ENCODE measurements at places on chromosomes 3 and 15.
A peak's percentile ranks its signal among the peaks of the same experiment; 100 is the strongest.

DNA sequence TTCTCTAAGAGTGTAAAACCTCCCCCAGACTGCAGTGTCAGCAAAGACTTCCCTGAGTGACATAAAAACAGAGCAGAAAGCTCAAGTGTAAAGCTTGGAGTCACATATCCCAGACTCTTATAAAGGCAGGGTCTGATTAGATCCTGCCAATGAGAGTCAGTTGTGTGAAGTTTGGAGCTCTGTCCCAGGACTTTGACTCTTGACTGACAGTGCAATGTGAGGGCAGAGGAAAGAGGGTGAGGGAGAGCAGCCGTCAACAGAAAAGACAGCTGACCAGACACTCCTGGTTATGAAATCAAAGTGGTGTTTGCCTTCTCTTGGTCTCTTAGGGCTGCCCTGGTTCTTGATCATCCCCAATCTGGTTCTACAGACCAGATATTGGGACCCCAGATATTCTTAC is 393.2 kb downstream of the ERC2 start:
- no peak for DNase-seq

- no peak for DNase-seq
Observed at GRCh38 chr3:42608581-42608980, 8.1 kb downstream of the NKTR start.

- DNase-seq, result peak; percentile 84
Observed at GRCh38 chr15:45454814-45455213, 67.7 kb downstream of the SLC30A4 start.

DNA sequence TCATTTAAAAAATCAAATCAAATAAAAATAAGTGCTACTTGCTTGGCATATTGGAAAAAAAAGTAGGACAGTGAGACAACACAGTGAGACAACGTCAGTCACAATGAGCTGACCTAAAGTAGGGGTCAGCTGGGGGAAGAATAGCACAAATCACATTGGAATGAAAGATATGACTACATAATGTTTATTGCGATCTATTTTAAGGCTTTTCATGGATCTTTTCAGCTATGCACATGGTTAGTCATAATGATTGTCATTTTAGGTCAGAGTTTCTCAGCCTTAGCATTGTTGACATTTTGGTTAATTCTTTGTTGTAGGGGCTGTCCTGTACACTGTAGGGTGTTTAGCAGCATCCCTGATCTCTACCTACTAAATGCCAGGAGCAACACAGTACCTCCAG is 44.5 kb downstream of the CMSS1 start:
- DNase-seq, result no peak

DNA sequence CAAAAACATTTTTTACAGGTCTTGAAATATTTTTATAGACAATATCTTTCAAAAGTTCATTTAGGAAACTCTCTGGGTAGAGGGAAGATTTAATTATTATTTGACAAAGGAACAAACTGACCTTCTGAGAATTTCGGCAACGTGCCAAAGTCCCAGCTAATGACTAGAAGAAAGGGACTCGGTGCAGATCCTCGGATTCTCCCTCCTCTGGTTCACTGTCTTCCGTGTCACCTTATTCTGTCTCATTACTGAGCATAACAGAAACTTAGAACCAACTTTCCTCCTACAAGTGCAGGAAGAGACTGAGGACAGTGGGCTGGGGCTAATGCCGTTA is 339.1 kb downstream of the MECOM start:
- no peak for DNase-seq

DNA sequence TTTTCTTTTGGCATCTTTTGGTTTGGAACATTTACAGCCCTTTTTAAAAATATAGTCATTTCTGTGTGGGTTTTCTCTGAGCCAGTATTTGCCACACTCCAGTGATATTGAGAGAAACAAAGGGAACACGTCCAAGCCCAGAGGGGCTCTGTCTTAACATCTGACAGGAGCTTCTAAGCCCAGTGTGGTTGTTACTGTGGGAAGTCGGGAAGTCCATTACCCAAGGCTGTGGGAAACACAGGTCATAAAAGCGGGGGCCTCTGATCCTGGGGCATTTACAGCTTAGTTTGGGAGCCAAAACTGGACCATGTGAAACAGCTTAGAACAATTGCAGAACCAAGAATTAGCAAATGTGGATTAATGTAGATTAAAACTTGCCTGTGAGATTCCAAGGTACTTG is 123.0 kb downstream of the PTPRG start:
- DNase-seq, result no peak

- DNase-seq, result peak; percentile 49
Observed at GRCh38 chr3:185420762-185421161, 57.8 kb downstream of the MAP3K13 start.

DNA sequence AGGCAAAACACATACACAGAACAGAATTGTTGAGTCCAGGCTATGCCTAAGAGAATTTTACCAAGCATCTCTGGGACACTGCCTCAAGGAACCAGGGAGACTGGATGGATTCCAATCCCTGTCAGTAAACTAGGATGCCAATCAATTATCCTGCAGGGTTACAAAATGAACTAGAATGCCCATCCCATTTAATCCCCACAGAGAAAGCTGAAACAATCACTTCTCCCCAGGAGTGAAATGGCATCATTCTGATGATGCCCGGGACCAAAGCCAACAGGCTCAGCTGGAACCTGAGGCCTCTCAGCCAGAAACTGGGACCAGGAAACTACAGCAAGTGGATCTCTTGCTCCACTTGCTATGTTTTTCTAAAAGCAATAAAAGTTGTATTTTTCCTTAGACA is 130.0 kb upstream of the TJP1 start:
- no peak for DNase-seq

- DNase-seq, result no peak
Observed at GRCh38 chr3:24220859-24221657, 273.6 kb downstream of the THRB start.

- no peak for DNase-seq
Observed at GRCh38 chr3:36944012-36944640, 728 bp downstream of the TRANK1 start.

- peak; percentile 37 for DNase-seq
Observed at GRCh38 chr15:72342385-72342784, 22.4 kb upstream of the CELF6 start.

GRCh38 chr3:42403737-42404136 is 6.7 kb downstream of the LYZL4 start:
- DNase-seq, result no peak

DNA sequence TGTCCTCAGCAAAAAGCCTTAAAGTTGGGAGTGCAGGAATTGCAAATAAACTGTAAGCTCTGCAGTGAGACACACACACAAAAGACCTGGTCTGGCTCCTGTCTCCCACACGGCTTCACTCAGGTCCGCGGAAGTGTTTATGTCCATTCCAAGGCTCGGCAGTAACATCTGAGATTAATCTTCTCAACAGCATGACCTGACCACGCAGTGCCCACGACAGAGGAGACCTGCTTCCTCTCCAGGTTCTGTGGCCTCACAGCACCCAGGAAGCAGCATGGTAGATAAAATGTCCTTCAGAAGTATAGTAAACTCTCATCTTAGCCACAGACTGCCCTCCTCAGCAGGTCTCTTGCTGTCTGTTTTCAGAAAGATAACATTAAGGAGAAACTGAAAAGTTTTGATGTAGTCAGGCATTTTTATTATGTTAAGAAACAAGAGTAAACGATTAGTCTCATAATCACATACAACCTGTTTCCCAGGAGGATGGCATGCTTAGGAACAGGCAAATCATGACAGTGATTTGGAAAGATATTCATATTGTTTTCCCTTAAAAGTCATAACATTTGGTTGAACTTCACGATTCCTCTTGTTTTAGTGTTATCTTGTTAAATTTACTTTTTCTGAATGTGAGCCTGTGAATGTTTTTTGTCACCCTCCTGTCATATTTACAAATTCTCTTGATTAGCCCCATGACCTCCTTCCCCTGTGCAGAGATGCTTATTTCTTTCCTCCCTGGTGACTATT is 34.6 kb downstream of the CD200R1L start:
- no peak for DNase-seq

GRCh38 chr3:32186876-32187275 is 51.6 kb upstream of the CMTM8 start:
- no peak for DNase-seq

DNA sequence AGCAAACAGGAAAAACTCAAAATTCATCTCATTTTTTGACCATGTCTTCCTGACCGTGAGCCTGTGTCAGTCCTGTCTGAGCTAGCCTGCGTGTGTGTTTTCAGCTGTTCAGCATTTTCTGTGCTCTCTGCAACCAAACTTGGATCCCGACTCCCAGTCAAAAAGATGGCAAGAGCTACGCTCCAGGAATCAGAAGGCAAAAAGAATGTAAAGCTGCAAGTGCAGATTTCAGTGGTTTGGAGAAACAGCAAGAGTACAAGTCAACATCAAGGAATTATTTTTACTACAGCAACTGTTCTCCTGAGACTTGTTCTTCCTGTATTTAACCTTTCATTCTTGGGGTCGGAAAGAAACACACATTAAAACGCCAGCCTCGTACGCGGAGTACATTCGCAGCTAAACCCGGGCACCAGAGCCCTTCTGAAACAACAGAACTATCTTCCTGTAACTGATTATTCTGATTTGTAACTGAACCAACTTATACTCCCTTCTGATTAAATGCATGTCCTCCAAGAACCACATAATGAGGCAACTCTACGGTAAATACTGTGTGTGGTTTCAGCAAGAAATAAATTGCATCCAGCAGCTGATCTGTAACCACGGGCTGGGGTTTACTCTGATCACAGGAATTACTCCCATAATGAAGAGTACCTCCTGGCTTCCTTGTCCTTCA is 107.4 kb downstream of the LRIG1 start:
- DNase-seq, result no peak

GRCh38 chr15:84772467-84772866 is 24.1 kb downstream of the ZNF592 start:
- no peak for DNase-seq

- DNase-seq, result no peak
Observed at GRCh38 chr3:191783024-191783423, 322.1 kb downstream of the PYDC2 start.

DNA sequence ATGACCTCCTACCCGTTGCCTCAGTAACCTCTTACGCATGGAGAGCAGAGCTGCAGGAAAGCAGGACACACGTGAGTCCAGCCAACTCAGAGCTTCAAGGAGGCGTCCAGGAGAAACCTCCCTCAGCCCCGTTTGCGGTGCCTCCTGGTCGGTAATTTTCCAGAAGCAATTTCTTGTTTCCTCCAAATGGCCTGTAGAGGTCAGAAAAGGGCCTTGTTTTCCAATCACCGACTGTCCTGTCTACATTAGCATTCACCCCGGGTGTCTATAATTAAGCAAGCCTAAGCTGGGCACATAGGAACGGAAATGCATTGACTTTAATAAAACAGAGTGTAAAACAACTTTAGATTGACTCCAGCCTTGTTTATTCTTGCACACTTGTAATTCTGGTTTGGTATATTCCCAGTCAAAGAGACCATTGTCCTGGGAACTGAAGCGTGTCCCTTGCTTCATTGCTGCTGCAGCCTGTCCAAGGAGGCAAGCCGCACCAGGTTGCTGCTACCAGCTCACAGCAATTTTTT is 836.2 kb downstream of the AGBL1 start:
- peak; percentile 69 for DNase-seq

- no peak for DNase-seq
Observed at GRCh38 chr3:47635536-47635935, 56.9 kb upstream of the CSPG5 start.

GRCh38 chr15:23518104-23518503 is 47.4 kb upstream of the MKRN3 start:
- DNase-seq, result no peak

GRCh38 chr15:59174835-59175831 is 31.5 kb upstream of the LDHAL6B start:
- DNase-seq, result peak; percentile 96

DNA sequence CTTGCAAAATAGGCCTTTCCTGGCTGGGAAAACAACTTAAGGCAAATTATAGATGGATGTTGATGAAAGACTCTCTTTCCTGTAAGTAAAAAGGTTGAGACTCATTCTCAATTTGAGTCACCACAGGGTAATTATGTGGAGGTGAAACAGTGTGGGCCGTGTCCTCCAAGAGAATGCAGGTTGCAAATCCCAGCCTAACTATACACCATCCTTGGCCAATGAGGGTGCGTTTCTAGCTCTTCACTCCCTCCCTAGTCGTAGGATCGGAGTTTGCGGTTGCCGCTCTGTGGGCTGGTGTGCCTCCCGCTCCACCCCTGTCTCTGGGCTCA is 259.9 kb downstream of the PLCL2 start:
- no peak for DNase-seq

- no peak for DNase-seq
Observed at GRCh38 chr3:24154781-24155180, 209.7 kb downstream of the NR1D2 start.

GRCh38 chr3:30042916-30043555 is 563.4 kb upstream of the TGFBR2 start:
- DNase-seq, result no peak

- no peak for DNase-seq
Observed at GRCh38 chr3:139617672-139618268, 60.0 kb downstream of the NMNAT3 start.

DNA sequence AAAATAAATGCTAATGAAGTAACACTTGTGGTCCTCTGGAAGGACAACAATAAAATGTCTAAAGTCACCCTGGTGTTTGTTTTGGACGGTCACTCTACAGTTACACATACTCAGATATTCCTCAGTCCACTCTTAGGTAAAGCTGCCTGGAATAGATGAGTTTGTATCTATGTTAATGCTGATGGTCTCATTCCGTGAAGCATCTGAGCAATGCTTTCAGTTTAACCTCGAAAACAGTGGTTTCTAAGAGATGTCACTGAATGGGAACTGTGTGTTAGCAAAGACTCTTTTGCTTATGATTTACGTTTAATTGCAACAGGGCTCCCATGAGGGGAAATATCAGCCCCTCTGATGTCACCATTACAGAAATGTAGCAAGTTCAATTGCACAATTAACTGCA is 49.1 kb downstream of the FBN1 start:
- no peak for DNase-seq

GRCh38 chr15:78454992-78455391 is 17.0 kb downstream of the IREB2 start:
- no peak for DNase-seq

GRCh38 chr15:79943820-79944219 is 27.2 kb downstream of the BCL2A1 start:
- DNase-seq, result no peak

DNA sequence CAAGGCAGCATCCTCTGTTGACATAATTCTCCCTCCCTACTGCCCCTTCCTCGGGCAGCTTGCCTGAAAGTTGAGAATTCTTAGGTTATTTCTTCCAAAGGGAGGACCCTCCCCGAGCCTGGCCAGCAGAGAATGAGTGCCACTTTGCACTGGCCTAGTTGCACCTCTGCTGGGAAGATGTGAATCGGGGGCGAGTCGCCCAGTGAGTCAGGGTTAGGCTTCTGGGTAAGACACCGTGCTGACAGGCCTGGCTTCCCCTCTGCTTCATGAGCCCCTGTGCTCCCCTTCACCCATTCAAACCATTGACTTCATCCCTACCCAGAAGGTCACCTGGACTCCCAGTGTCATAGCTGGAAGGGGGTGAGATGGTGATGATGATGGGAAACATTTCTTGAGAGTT is 82.3 kb downstream of the AAGAB start:
- DNase-seq, result no peak

DNA sequence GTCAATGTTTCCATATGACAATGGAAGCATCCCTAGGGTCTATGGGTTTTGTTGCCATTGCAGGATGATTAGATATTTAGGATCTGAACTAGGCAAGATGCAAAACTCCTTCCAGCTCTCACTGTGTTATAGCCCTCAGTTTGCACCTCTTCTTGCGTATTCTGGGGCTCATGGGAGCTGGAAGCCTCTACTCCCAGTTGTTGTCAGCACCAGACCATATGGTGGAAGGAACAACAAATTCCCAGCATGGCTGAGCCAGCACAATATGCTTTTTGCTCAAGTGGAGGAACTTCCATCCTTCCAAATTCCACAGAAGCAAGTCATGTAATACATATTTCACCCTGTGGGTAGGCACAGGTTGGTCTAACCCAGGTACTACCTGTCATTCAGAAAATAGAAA is 18.5 kb upstream of the CTXND1 start:
- DNase-seq, result no peak

Data from HT-29 (cell line).